Hypothalamus (tissue), 51 donors: ENCODE measurements at places on chromosomes 2 and 18.

DNA sequence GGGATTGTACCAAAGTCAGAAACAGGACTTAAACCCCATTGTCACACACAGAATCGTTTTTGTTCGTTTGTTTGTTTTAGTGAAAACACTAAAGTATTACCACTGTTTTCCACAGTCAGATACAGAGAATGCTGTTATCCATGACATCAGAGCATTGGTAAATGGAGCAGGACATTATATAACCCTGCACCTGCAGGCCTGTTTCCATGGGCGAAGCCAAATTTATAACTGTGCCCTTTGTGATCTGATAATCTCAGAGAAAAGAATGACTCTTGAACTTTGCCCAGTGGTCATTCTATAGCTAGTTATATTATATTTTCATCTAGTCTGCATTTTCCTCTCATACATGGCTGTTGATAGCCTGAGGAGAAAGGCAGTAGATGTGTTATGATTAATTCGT lies 217.6 kb downstream of the TMEM182 start:
- DNase-seq, result no peak

- DNase-seq, result no peak
Observed at GRCh38 chr18:23059541-23060465, 75.5 kb upstream of the CABLES1 start.

DNA sequence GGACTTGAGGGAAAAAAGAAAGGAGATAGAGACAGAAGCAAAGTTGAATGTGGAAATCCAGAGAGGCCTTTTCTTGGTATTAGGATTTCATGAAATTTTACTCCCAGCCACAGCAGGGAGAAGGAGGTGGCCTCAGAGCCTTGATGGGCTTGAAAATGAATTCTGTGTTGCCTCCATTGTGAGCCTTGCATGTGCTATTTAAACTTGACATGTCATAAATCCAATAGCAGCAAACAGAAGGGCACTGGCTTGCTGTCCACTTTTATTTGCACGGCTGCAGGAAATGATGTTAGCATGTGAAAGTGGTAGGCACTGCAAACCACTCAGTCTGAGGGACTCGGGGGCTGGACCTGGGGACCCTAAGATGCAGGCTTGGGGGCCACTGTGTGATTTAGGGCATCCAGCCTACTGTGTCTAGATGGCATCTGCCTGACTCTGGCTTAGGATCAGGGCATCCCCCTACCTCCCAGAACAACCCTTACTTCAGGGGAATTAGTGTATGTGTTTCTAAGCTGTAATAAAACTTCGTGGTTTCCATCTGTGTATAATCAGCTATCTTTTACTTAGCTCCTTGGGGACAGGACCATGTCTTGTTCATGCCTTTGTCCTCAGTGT lies 139.1 kb upstream of the SKOR2 start:
- no peak for DNase-seq

GRCh38 chr2:153101187-153101586 lies 377.4 kb downstream of the RPRM start:
- DNase-seq, result no peak

- no peak for DNase-seq
Observed at GRCh38 chr2:31057691-31058090, 80.5 kb downstream of the GALNT14 start.

DNA sequence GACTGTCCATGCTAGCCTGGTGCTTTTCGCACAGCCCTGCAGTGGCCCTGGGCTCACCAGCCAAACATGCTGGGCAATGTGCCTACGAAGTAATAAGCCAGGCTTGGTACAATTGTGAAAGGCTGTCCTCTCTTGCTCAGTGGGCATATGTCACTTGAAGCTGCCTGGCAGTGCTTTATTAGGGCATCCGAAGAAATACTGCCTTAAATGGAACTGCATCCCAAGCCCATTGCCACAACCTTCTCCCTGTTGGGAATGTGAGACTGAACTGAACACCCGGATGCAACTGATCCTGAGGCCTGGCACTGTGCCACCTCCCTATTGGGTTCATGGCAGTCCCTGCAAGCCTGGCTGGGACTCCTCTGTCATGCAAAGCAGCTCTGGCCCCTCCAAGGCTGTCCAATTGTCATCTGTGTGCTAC lies 15.9 kb downstream of the CAPG start:
- peak; percentile 62 for DNase-seq

- DNase-seq, result no peak
Observed at GRCh38 chr2:68388772-68389171, 23.7 kb downstream of the PLEK start.

GRCh38 chr18:51168960-51169662 lies 28.4 kb downstream of the MEX3C start:
- no peak for DNase-seq
